ENCODE measurements at places on chromosomes 5 and 9.

- DNase-seq, result no peak
These were observed 117.1 kb upstream of the TUT7 start for GRCh38 chr9:86471171-86471815.

DNA sequence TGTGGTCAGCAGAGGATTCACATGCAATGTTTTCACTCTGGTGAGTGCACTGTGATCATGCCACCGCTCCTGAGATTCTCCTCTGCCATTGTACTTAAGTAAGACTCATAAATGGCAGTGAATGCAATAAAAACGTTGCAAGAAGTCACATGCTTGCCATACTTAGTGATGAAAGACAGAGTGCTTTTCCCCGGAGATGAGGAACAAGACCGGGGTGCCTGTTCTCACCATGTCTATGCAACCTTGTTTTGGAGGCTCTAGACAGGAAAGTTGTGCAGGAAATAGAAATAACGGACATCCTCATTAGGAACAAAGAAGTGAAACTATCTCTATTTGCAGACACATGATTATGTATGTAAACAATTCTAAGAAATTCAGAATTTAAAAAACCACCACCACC is 84.7 kb upstream of the IRX2 start:
- no peak for DNase-seq

DNA sequence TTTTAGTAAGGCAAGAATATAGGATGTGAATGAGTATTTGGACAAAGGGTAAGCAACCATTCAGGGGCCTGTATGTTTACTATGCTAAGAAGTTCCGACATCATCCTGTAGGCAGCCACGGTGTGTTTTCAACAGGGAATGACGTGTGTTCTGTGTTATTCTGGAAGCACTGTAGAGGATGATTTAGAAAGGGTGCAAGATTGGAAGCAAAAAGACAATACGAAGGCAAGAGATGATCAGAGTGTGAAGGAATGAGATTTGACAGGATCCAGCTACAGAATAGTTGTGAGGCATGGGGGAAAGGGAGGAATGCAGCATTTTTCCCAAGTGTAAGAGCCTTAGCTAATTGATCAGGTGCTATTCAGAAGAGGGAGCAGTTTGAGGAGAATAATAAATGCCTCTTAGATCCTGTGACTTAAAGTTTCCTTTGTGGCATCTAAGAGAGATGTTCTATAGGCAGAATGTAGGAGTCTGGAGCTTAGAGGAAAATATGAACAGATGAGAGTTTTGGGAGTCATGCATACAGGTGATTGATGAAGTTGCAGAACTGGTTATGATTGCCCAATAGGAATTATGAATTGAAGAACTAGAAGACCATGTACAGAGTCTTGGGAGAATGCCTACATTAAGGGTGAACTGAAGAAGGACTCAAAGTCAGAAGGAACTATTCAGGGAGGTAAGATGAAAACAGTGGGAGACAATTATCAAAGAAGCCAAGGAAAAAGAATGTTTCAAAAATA is 2.5 kb downstream of the SMC5 start:
- no peak for DNase-seq

GRCh38 chr9:12989669-12990068 is 214.8 kb downstream of the LURAP1L start:
- DNase-seq, result no peak

DNA sequence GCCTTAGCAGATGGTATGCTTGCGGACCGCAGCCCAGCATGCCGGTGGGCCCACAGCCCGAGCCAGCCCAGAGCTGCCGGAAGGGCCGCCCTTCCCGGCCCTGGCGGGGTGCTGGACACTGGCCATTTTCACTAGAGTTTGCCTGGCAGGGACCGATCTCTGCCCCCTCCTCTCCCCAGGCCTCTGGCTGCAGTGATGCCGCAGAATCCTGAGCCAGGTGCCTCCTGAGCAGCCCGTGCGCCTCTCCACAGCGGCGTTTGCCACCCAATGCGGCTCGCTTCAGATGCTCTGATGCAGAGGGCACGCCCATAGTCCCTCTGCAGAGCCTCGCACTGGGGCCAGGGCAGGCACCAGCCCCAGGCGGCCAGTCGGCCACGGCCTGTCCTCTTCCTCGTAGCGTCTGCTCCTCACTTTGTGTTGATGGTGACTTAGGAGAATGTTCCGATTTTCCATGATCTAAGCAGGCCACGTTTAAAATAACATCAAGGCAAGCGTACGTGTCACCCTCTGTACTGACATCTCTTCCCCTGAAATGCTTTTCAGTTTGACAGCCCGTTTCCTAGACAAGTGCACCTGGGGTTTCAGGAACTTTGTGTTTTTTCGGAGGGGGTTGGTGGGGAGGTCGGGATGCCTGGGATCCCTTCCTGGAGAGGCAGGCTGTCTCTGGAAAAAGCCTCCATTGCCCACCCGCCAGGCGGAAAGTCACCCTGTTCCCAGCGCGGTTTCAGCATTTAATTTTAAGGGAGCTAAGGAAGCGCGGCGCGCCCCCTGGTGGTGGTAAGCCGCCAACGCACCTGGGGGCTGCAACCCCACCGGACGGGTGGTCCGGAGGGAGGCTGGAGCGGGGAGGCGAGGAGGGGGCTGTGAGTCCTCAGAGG is 29.8 kb upstream of the HMCN2 start:
- peak; percentile 50 for DNase-seq

DNA sequence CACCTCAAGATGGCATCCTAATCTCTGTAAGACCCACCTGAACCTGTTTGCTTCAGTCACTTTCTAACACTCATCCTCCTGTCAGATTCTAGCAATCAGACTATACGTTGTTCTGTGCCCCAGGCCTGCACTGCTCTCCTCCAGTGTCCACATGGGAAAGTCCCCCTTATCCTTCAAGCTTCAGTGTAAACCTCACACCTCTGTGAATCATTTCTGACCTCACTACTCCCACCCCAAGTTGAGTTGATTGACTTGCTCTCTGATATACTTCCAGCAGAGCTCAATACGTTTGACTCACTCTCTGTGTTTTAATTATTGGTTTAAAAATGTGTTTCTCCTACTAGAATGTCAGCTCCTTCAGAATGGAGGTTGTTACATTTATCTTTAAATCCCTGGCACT is 240.2 kb downstream of the FBXL17 start:
- no peak for DNase-seq

DNA sequence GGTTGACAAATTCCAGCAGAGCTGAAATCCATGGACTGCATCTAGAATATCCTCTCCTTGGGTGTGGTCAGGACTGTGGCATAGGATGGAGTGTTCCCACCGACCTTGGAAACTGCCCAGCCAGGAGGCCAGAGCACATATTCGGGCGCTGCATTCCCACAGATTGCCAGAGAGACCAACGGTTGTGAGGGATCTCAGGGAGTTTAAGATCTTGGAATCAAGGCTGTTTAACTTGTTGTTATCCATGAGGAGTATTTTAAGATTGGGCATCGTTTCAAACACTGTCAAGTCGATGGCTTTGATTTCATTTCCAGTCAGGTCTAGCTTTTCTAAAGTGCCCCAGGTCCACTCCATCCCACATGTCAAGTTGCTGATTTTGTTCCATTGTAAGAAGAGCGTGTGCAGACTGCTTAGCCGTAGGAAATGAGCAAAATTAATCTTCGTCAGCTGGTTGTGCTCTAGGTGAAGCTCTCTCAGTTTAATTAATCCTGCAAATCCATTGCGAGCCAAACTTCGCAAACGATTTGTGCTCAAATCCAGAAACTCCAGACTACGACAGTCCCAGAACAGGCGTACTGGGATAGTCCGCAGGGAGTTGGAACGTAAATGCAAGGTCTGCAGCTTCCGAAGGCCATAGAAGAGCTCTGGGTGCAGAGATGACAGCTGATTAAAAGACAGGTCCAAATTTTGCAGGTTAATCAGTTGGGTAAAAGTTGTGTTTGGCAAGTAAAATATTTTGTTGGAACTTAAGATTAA is 1.5 kb downstream of the LRRTM2 start:
- DNase-seq, result no peak

DNA sequence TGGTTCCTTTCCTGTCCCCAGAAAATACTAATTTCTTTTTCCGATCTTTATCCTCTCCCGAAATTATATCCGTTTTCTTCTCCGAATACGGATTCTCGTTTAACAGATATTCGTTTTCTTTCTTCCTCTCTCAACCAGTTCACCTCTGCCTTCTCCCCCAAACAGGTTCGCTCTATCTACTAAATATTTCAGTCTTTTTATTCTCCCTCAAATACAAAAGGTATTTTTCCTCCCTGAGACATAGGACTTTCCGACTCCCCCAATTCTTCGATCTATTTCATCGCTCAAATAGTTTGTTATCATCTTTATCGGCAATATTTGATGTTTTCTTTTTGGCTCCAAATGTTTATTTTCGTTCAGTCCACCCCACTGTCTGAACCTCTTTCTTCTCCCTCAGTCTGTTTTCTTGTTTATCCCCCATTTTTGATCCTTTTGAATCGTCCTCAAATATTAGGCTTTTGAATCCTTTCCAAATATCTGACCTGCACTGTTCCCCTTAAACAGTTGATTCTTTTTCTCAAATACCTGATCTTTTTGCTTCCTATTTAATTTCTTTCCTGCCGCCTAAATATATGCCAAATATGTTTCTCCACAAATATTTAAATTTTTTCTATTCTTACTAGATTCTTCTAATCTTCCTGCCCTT is 4.4 kb downstream of the PITX1 start:
- no peak for DNase-seq

DNA sequence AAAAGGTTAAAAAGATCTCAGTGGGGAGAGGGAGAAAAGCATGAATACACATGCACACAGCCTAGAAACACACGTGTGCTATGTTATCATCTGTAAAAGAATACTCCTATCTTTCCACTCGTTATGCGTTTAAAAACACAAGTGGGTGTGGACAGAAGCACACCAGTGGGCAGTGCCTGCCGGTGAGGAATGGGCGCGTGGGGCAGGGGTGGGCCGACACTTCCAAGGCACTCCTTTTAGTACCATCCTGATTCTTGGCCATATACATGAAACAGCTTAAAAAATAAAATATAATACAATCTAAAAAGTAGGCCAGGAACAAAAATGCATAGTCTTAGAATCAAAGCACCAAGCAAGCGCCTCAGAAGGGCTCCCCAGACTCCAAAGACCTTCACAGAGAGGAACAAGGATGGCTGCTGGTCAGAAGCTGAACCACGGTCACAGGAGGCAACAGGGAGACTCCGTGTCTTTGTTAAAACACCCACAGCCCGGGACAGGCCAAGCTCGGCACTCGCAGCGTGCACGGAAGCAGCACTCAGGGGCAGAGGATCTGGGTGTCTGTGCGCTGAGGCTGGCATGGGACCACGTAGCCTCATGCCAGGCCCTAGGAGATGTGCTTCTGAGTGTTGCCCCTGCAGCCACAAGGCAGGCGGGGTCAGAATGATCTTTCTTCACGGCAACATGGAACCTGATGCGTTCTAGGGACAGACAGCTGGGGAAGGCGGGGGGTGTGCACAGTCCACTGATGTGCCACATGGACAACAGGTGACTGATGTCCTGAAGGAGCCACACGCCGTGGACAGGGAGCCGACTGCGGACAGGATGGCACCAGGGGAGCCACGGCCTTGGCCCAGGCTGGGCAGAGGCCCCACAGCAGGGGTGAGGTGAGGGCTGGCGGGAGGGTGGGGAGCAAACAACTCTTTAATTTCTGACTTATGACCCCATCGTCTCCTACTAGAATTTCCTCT is 15.9 kb downstream of the BRD9 start:
- no peak for DNase-seq

- no peak for DNase-seq
These were observed 611.1 kb downstream of the ACTL7B start for GRCh38 chr9:108244686-108245085.

GRCh38 chr5:96614110-96614691 is 48.0 kb upstream of the CAST start:
- DNase-seq, result peak; percentile 12

DNA sequence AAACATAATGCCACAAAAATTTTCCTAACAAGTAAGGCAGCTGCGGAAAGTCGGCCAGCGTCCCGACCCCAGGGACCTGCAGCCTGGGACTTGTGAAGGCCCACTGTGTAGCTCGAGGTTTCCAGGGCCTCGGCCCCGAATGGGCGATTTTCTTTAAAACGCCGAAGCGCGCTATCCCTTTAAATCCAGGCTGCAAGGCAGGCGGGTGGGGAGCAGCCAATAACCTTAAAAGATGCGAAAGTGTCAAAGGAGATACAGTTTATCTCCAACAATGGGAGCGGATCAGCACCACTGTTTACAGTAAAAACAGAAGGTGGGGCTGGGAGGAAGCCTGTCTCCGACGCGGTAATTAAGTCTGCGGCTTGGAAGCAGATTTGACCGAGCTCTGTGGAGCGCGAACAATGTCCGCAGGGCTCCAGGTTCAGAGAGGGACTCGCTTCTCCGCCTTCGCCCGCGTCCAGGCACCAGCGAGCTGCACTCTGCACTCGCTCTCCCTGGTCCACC is 1.7 kb upstream of the ZSWIM6 start:
- DNase-seq, result no peak

GRCh38 chr5:152883066-152883775 is 478.1 kb upstream of the NMUR2 start:
- no peak for DNase-seq

GRCh38 chr5:76269259-76269931 is 133.7 kb upstream of the IQGAP2 start:
- no peak for DNase-seq

GRCh38 chr5:142864290-142865260 is 94.4 kb downstream of the ARHGAP26 start:
- no peak for DNase-seq

DNA sequence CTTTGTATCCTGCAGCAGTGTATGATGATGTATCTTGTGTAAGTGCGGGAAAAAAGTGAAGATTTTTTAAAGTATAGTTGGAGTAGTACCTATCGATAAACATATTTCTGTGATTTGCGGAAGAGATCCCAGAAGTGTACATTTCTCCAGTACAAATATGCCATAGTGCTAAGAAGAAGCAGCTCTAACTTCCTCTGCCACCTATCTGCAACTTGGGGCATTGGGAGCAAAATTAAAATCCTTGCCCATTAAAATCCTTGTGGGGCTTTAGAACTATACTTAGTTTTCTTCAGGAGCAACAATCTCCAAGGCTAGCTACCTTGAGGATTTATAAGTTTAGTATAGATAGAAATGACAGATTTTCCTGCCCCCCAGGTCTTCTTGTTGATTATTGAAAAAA is 123.7 kb downstream of the VCAN start:
- no peak for DNase-seq

DNA sequence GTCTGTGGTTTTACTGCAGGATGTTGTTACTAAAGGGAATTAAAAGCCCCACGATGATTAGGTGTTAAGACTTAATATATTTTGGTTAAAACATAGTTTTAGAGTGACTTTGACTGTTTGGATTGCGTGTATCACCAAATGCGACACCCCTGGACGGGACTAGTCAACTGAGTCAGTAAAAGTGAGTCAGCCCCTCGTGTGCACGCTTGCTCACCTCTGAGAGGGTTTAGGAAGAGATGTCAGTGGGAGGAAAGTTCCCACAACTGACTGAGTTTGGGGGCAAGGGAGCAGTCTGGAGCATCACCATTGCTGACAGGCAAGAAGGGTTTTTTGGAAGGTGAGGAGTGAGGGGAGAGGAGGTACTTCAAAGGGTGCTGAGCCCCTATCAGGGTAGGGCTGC is 14.4 kb upstream of the DMRT3 start:
- DNase-seq, result no peak

DNA sequence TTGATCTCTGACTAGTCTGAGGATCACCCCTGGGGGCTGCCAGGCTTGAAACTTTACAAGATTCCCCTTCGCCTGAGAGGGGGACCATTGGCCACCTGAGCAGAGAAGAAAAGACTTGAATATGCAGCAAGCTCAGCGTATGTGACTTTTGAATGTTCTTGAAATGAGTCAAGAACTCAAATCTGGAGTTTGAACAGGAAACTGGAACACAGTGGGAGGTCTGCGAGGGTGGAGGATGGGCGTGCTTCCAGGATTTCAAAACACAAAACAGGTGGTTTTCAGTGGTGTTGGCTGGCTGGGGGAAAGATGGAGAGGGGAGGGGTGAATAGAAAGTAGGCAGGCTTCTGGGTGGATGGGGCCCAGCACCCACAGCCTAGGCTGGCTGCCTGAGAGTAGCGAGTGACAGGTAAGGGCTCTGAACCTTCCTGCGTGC is 40.6 kb downstream of the TMEM174 start:
- no peak for DNase-seq

All from stimulated activated CD8-positive, alpha-beta memory T cell treated with anti-CD3 and anti-CD28 coated beads, Interleukin-4, amount 100 ng/mL, for 4 hours (primary cell).